PC-3 (cell line): ENCODE measurements at places on chromosomes 5 and 9. TPM values are rescaled to one million over a fixed set of nuclear protein-coding genes. Genes with fewer than 3 reads are reported as not detected.

DNA sequence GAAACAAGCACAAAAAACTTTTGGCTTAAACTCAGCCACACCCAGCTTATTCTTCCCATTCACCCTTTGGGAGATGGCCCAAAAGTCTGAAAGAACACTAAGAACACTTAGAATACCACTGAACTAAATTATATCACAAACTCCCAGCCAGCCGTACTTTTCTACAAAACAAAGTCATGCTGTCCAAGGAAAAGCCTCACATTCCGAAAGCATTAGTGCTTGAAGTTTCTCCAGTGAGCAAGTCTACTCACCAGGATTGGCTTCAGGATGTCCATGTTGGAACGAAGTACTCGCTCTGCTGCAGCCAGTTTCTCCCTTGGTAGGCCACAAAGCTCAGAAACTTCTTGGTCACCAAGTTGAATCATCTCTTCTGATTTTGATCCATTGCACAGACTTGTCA, 69.7 kb downstream of the ABCA1 start:
- DNase-seq = no peak

GRCh38 chr5:112656451-112656850, 81.2 kb upstream of the APC start:
- no peak for DNase-seq

DNA sequence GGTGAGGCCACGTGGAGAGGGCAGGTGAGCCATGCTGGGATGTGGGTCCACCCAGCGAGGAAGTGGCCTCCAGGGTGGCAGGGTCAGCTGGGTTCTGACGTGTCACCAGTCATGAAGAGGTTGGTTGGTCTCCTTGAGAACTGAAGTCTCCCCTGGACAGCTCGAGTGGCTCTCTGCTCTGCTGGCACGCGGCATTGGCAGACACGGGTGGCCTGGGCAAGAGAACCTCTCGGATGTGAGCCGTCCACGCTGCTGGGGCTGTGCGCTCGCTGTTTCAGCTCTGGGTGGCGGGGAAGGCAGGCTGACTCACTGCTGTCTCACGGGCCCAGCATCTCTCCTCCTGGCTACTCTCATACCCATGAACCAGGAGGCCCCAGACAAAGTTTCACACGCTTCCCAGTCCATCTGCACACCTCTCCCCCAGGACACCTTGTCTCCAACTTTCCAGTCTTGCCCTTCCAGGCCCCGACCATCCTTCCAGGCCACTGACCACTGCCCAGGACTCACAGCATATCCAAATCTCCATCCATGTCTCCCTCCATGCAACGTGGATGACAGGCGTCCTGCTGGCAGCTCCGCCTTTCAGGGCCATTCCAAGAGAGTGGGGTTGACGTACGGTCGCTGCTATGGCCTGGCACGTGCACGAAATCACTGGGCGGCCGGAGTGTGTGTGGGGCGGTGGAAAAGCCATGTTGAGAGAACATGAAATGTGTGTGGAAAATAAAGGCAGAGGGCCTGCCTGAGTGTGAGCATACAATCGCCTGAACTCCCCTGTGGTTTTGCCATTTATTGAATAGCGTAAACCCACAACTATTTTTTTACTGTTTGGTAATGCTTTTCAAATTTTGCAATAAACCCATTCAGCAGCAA, 145.0 kb upstream of the COL5A1 start:
- DNase-seq = peak; percentile 18

GRCh38 chr5:135490245-135491037, 38.3 kb upstream of the TIFAB start:
- DNase-seq = no peak

DNA sequence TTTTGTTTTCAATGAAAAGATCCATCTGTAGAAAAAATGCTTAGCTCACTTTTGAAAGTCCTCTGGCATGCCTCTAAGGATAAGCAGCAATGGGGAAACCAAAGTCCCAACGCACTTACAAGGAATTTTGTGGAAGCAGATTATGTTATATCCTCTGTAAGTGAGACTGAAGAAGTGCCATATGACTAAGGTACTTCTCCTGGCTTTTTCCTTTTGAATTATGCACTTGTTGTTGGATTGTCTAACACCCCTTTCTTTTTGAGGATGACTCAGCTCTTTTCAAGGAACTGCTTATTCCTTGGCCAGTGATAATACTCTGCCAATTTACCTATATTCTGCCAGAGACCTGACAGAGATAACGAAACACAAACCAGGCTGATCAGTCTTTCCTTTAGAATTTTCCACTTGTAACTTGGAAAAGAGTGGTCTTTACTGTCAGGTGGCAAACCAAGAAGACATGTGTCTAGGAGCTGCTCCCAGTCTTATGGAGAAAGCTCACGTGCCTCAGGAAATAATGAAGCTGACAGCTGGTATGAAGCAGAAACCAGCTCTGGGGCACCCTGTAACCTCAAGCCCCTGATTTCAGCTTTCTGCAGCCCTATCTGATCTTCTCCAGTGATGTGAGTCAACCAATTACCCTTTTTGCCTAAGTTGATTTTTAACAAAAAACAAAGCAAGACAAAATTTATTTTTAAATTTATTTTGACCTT, 290.8 kb upstream of the FBXL7 start:
- no peak for DNase-seq

DNA sequence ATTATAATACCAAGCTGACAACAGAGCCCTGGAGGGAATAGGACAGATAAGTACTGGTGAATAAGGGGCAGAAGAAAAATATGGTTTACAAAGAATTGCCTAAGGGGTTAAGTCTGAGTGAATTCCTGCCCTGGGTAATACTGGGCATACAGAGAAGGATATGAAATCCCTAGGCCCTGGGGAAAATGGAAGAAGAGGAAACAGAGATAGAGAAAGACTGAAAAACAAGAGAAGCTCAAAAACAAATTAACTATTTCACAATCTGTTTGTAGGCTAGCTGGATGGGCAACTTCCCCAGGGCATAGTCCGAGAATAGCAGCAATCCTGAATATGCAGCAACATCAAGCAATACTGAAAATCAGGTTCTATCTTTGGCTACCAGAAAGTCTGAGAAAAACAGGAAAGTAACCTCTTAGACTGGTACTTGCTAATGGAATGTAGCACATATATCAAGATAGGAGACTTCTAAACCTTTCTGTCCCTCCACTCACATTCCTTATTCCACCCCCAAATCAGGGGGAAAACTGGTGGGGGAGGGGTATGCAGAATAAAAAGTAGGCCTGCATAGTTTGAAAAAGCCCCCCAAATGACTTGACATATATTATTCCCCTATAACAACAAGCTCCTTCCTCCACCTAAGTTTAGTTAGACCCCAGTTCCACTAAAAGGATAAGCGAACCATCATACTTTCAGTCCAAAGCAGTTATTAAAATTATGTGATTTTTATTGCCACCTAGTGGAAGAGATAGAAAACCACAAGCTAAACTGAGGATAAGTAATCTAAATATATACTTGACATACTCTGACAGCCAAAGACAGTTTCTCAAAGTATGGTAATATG, 20.6 kb downstream of the SLC38A9 start:
- peak; percentile 48 for DNase-seq

- DNase-seq = no peak
Observed at GRCh38 chr9:136133191-136133958, 14.7 kb upstream of the TMEM250 start.

GRCh38 chr5:65926276-65926783, at the start of gene ERBIN:
TSS of gene ERBIN (plus strand) at chr5:65926575. CDS start at chr5:65992719, 66,144 bp downstream.
- DNase-seq = peak; percentile 44

DNA sequence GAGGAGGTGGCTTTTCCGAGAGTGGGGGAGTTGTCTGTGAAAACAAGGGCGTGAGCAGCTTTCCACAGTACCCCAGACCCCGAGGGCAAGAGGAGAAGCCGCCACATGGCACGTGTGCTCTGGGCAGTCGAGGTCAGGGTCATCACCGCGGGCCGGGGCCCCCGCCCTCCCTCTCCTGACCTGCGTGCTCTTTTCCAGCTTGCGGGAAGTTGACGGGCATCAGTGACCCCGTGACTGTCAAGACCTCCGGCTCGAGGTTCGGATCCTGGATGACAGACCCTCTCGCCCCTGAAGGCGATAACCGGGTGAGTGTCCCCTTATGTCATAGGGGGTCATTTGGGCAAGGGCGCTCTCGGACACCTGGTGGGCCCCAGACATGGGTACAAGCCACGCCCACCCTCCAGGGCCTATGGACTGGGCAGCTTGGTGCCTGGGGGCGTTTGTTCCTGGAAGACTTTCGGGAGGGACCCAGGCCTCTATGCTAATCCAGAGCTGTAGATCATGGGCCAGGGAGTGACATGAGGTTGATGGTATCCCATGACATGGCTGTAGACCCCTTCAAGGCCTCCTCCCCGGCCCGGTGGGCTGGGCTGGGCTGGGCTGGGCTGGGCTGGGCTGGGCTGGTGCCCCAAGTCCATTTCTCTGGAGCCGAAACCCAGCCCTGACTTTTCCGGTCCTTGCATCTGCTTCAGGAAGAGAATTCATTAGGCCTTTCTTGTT, 19.2 kb downstream of the OLFM1 start:
- DNase-seq = no peak

DNA sequence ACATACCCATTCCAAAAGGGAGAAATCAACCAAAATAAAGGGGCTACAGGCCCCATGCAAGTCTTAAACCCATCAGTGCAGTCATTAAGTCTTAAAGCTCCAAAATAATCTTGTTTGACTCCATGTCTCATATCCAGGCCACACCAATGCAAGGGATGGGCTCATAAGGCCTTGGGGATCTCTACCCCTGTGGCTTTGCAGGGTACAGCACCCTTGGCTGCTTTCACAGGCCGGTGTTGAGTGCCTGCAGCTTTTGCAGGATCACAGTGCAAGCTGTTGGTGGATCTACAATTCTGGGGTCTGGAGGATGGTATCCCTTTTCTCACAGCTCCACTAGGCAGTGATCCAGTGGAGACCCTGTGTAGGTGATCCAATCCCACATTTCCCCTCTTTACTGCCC, 5.0 kb upstream of the SPINK14 start:
- DNase-seq = no peak

GRCh38 chr5:18491349-18491748, 857.1 kb downstream of the TAF11L14 start:
- no peak for DNase-seq

GRCh38 chr5:62938927-62939326, 360.3 kb downstream of the LRRC70 start:
- no peak for DNase-seq

DNA sequence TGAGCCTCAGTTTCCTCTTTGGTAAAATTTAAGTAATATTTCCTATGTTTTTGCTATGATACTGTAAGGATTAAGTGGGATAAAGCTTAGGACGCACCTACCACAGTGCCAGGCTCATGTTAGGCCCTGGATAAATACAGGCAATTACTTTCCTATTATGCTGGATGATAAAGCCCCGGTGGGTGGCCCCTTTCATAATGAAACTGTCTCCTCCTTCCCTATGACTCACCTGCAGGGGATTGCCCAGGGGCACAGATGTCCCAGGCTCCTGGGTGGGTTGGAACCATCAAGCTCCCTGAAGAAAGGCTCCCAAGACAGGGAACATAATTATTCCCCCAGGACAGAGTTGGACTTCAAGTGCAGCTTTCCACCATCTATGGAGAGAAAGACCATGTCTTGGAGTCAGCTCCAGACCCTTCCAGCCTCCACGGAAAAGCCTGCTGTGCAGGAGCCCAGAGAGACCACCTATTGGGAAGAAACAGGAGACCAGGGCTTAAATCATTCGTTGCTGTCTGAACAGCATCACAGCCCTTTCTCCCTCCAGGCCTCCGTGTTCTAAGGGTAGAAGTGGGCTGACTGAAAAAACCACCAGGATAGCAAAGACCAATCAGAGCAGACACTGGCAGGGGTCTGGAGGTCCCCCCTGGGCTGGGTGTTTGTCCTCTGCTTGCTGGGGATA, 43.2 kb upstream of the FOXE1 start:
- DNase-seq = no peak

DNA sequence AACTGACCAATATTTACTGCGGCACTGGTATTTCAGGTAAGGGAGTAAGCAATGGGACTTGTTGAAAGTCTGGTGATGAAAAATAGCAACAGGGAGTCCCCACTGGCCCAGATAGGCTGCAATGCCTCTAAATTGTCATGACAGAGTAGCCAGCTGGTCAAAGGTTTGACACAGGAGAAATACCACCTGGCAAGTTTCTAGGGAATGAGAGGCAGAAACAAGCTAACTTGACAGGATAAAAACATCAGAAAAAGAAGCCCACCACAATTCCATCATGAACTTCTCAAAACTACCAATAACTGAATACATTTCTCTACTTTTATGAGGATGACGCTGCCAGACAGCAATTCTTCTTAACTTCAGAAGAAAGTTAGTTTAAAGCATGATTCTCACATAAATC, 99.8 kb downstream of the STRBP start:
- DNase-seq = no peak

Gene UNC5A
- total RNA-seq = 0.07 and 0.46 TPM in 2 replicates

Gene SLC36A3
- not detected in 2 replicates for total RNA-seq

Gene IFNE
- 0.33 and 1.6 TPM in 2 replicates for total RNA-seq

Gene CER1
- total RNA-seq = not detected in 2 replicates

Gene C9orf85
- 7.9 and 13.4 TPM in 2 replicates for total RNA-seq

Gene DHX29
- 9.4 and 13.4 TPM in 2 replicates for total RNA-seq

Gene EXOSC3
- 98.3 and 125 TPM in 2 replicates for total RNA-seq

Gene PCDHGB4
- total RNA-seq = 0.73 and 1.3 TPM in 2 replicates
